Putamen (tissue), 1 donor: ENCODE measurements at places on chromosomes 12 and 14.
A peak's percentile ranks its signal among the peaks of the same experiment; 100 is the strongest.

DNA sequence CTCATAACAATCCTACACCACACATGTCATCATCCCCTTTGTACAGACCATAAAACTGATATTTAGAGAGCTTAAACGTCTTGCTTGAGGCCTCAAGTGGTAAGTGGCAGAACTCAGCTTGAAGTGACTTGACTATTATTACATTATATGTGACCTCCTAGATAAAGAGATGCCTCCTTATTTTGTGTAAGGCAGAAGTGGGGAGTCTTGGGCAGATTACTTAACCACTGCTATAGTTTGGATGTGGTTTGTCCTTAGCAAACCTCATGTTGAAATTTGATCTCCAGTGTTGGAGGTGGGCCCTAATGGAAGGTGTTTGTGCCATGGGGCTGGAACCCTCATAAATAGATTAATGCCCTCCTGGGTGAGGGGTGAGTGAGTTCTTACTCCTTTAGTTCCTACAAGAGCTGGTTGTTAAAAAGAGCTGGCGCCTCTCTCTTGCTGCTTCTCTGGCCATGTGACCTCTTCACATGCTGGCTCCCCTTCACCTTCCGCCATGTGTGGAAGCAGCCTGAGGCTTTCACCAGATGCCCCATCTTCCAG is 37.4 kb downstream of the RCOR1 start:
- no peak for DNase-seq

- DNase-seq, result no peak
These were observed at the start of gene AICDA for GRCh38 chr12:8612629-8613028. AICDA (minus strand) TSS chr12:8612859; CDS start chr12:8612767, 92 bp downstream.

- no peak for DNase-seq
These were observed 54.7 kb upstream of the EIF5 start for GRCh38 chr14:103279142-103280025.

DNA sequence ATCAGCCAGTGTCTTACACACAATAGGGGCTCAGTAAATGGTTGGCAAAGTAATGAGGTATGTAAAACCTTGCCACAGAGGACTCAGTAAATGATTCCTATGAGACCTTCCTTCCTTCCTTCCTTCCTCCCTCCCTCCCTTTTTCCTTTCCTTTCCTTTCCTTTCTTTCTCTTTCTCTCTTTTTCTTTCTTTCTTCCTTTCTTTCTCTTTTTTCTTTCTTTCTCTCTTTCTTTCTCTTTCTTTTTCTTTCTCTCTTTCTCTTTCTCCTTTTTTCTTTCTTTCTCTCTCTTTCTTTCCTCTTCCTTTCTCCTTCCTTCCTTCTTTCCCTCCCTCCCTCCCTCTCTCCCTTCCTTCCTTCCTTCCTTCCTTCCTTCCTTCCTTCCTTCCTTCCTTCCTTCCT is 7.5 kb downstream of the SDS start:
- DNase-seq, result no peak

- no peak for DNase-seq
These were observed 246.9 kb upstream of the TMEM132C start for GRCh38 chr12:128019996-128020544.

- no peak for DNase-seq
These were observed 328 bp downstream of the INTS13 start for GRCh38 chr12:26937443-26937862.

DNA sequence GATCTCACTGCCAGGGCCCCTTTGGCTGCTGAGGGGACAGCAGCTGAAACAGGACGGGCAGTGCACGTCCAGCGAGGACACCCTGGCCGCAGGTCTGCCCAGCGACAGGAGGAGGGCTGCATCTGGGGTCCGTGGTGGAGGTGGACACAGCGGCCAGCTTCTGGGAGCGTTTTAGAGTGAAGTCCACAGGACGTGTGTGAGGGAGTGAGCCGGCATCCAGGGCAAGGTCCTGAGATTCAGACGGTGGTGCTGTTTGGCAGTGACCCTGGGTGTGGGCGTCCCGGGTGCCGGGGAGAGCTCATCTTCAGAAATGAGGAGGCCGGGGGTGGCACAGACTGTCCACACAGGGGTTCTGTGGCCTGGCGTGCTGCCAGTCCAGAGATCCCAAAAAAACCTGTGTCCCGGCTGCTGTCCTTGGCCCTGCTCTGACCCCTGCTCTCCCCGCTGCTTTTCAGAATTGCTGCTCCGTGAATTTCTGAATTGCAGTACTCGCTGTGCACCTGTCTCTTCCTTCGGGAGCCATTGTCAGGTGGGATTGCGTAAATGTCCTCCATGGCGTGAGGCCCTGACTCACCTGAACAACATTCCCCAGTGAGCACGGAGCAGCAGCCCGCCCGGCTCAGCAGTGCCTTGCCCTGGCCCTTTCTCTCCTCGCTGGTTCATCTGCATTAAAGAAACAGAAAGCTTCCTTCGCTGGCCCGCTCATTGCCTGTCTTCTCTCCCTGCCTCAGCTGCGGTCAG is 183.5 kb upstream of the C14orf180 start:
- DNase-seq, result no peak

- no peak for DNase-seq
These were observed 25.9 kb upstream of the WNK1 start for GRCh38 chr12:726281-727140.

DNA sequence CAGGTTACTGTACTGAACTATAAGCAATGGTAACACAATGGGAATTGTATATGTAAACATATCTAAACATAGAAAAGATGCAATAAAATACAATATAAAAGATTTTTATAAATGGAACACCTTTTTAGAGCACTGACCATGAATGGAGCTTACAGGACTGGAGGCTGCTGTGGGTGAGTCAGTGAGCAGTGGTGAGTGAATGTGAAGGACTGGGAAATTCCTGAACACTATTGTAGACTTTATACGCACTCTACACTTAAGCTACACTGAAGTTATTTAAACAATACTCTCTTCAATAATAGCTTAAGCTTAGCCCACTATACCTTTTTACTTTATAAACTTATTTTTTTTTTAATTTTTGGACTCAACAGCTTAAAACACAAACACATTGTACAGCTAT is 313.5 kb downstream of the KCNC2 start:
- DNase-seq, result no peak

DNA sequence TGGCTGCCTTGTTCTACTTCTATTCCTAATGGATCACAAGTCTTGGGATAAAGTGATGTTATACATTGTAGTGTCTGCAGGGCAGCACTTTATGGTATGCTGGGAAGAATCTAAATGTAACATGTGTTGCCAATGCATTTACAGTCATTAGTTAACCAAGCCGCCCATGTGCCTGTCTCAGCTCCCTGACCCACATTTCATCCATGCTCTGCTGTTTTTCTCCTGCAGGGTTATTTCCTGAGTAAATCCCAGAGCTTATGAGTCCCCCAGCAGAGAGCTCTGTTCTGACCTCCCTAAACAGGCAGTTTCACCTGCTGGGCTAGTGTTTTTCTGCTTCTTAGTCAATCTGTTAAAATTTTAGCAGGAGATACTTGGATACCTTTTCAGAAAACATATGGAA is 4.4 kb upstream of the TMTC2 start:
- DNase-seq, result no peak

DNA sequence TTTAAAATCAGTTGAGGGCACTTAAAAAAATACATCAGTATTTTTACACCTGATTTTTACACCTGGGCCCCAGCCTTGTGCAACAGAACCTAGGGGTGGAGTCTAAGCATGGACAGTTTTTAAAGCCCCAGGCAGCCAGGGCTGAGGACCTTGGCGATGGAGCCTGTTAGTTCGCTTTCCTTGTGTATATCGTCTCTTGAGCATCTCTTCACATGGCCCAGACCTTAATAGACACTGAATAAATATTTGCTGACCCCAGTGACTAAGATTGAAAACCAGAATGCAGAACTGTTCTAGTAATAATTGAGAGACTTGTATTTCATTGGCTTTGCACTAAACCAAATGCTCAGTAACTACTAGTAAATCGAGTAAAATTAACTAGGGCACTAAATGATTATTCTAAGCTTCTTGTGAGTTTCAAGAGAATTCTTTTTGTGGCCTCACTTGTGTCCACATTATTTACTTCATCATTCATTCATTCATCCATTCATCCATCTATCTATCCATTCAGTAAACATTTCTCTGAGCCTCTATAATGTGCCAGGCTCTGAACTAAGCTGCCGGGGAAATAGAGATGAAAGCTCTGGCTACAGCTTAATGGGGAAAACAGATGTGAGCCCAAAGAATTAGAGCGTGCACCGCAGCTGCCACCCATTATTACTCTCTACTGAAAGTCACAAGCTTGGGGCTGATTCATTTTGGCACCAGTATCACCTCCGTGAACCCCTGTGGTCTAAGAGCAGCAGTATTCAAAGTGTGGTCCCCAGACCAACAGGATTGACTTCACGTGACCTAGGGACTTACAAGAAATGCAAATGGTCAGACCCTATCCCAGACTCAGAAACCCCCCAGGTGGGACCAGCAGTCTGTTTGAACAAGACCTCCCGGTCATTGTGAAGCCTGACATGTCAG is 30.7 kb upstream of the BCL7A start:
- no peak for DNase-seq

DNA sequence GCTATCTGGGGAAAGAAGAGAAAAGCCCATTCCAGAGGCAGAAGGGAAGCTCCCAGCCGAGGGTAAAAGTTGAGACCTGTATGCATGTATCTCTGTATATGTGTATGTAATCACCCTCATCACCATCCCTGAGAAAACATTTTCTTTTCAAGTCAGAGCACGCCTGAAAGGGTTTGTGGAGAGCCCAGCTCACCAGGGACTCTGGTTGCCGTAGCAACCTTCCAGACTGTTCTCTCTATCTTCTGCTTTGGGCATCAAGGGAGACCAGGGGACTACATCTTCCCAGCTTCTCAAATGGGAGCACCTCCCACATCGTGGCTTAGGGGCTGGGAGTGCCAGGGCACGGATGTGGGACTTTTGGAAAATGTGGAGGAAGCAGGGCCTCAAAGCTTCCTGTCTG is 93.5 kb downstream of the GALNT8 start:
- DNase-seq, result no peak

DNA sequence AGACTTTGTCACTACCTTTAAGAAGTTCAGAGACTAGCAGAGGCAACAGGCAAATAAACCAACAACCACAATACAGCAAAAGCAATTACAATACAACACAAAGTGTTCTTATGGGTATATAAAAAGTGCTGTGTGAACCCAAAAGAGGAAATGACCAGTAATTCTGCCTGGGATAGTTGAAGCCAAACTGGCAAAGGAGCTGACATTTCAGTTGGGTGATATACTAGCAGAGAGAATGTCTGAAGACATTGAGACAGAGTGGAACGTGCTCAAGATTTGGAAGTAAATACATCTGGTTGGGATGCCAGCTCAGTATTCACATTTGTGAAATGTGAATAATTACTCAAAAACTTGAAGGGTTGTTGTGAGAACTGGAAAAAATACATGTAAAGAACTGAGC is 80.6 kb upstream of the GTF2A1 start:
- DNase-seq, result no peak

GRCh38 chr14:81435391-81436295 is 35.5 kb upstream of the STON2 start:
- DNase-seq, result peak; percentile 55

GRCh38 chr14:55099756-55100155 is 29.3 kb upstream of the LGALS3 start:
- DNase-seq, result no peak

DNA sequence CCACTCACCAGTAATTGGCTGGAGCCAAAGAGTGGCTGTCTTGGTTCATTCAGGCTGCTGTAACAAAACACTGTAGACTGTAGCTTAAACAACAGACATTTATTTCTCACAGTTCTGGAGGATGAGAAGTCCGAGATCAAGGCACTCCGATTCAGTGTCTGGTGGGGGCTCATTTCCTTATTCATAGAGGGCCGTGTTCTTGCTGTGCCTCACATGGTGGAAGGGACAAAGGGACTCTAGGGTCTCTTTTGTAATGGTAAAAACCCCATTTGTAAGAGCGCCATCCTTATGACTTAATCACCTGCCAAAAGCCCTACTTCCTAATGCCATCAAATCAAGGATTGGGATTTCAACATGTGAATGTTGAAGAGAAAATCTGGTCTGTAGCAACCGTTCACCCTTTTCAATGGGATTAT is 34.7 kb upstream of the CDKN3 start:
- DNase-seq, result no peak

DNA sequence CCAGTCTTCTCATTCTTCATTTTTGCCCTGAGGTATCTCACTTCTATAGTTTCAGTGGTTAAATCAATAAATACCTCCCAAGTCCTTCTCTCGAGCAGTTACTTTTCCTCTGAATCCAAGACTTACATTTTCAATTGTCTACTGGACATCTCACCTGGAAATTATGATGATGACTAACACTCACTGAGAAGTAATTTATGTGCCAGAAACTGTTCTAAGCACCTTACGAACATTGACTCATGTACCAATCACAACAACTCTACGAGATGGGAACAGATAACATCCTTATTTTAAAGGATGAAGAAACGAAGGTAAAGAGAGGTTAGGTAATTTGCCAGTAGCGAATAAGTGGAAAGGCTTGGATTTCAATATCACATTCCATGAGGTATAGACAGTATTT is 94.1 kb downstream of the EML5 start:
- DNase-seq, result no peak

DNA sequence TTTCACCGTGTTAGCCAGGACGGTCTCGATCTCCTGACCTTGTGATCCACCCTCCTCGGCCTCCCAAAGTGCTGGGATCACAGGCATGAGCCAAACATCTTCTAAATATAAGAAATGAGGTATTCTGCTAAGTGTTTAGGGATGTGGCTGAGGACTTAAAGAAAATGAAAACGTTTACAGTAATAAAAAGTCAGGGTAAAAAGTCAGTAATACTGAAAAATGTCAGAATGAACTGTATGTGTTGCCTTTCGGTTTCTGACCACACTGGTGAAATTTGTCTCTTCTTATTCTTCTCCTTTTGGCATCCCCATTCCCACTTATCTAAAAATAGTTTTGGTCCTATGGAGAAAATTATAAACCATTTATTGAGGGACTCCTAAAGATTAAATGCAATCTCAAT is 20.5 kb downstream of the TMEM116 start:
- no peak for DNase-seq

GRCh38 chr14:74437496-74438053 is 11.6 kb upstream of the SYNDIG1L start:
- DNase-seq, result no peak

- DNase-seq, result no peak
These were observed 1.2 kb upstream of the OAS1 start for GRCh38 chr12:112905451-112906089.

- DNase-seq, result no peak
These were observed 15.7 kb downstream of the ADIPOR2 start for GRCh38 chr12:1706632-1706980.

DNA sequence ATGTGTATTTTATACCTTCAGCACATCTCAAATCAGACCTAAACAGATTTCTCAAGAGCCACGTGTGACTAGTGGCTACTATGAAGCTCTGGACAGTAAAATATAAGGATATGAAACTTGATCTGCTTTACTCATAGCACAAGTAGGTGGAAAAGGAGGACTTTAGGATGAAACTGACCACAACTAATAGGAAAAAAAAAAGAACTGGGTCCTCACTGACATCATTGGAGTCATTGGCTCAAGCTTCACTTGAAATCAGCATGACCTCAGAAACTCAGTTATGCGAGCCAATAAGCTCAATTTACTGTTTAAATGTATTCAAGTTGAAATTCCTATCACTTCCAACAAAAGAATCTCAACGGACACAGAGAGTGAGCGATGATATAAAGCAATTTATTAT is 34.1 kb upstream of the CIT start:
- DNase-seq, result no peak
